ENCODE measurements at places on chromosomes 7 and 10.

- no peak for DNase-seq
These were observed 57.6 kb downstream of the GTF2IRD1 start for GRCh38 chr7:74511345-74511744.

DNA sequence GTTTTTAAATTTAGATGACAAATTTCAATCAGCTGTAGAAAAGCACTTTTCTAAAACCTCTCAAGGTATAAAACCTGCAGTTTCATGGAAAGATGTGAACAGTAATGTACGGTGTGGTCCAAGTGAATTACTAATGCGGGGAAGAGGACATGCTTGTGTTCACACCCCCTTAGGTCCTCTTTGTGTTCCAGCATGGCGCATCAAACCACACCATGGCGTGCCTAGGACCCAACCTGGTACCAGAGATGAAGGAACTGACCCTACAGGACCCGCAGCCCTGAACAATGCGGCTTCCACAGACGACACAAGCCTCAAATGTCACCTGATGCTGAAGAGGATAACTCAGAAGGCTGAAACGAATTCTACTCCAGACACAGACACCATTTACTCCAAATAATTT is 81.3 kb upstream of the GPR22 start:
- DNase-seq: no peak

GRCh38 chr10:95276367-95277200 is 14.2 kb downstream of the PDLIM1 start:
- no peak for DNase-seq

- DNase-seq: no peak
These were observed 23.7 kb downstream of the GBF1 start for GRCh38 chr10:102269017-102269416.

GRCh38 chr7:23347682-23348180 is 48.6 kb downstream of the MALSU1 start:
- DNase-seq: no peak

DNA sequence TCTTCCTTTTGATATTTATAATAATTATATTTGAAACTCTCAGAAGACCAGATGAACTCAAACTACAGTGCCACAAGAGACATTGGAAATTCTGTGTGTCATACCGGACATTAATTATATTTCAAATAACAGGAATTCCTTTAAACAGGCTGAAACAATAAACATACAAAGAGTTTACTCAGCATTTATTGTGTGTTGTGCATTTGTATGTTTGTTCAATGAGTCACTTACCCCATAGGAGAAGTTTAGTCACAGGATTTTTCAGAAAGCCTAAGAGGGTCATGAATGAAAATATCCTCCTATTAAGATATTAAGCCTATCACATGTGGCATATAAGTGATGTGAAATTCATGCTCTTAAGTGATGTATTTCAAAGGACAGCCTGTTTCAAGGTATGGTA is 566.8 kb downstream of the CNTNAP2 start:
- DNase-seq: no peak

All from HuH-7 (cell line).